Mammary microvascular endothelial cell (primary cell): ENCODE measurements at places on chromosomes 6 and 20. TPM values are rescaled to one million over a fixed set of nuclear protein-coding genes. Genes with fewer than 3 reads are reported as not detected.

The SLC26A8 gene
- not detected in 2 replicates for total RNA-seq

The OLIG3 gene
- not detected in 2 replicates for total RNA-seq

The UST gene
- 0.20 and 0.44 TPM in 2 replicates for total RNA-seq

The HSPA1L gene
- 0.33 and 0.39 TPM in 2 replicates for total RNA-seq
